Activated naive CD4-positive, alpha-beta T cell treated with anti-CD3 and anti-CD28 coated beads, Interleukin-2, amount 50 U/mL, for 16 hours (primary cell): ENCODE measurements at places on chromosomes 1 and 21.

DNA sequence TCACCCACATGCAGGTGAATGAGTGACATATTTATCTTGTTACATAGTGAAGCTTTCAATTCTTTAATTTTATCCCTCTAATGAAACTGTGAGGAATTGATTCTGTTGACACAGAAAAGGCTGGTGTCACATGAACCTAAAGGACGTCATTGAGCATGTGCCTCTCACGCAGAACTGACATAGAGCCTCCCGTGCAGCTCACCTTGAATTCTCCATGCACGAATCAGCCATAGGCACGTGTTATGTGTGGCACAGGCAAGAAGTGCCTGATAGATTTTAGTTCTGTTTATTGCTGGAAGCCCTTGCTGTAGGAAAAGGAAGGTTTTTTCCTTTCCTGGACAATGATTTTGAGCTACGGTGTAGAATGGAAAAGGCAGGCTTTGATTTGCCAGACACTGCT is 11.3 kb downstream of the ADARB1 start:
- no peak for DNase-seq

GRCh38 chr1:40648928-40649591 is 16.4 kb downstream of the RIMS3 start:
- DNase-seq: no peak

GRCh38 chr1:171480035-171480434 is 5.3 kb upstream of the PRRC2C start:
- DNase-seq: no peak

DNA sequence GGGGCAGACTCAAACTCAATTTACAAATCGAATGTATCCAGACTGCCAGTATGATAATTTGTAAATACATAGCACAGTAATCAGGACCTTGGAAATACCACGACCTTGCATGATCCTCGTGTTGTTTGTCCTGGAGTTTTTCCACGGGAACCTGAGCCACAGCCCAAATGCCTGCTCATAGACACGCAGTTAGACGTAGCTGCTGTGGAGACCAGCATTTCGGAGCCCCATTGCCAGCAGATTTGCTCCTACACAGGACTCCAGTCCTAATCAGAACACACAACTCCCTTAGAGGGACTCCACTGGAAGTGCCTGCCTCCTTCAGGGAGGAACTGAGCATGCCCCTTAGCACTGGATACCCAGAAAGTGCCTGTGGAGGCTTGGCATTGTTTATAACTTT is 163.2 kb downstream of the GALNT2 start:
- DNase-seq: no peak

DNA sequence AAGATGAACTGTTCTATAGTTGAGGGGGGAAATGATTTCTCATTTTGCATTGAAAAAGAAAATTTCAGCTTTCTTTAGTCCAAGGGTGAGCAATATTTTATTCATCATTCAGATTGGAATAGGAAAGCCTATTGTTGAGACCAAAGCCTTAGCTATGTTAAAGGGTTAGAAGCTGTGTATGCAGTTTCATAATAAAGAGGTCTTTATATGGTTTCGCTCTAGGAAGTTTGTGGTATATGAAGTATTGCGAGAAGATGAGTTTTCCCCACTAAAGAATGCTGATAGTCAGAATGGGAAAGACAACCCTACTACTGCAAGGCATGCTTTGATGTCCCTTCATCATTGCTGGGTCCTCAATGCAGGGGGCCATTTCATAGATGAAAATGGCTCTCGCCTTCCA is 28.6 kb downstream of the UAP1 start:
- DNase-seq: no peak

DNA sequence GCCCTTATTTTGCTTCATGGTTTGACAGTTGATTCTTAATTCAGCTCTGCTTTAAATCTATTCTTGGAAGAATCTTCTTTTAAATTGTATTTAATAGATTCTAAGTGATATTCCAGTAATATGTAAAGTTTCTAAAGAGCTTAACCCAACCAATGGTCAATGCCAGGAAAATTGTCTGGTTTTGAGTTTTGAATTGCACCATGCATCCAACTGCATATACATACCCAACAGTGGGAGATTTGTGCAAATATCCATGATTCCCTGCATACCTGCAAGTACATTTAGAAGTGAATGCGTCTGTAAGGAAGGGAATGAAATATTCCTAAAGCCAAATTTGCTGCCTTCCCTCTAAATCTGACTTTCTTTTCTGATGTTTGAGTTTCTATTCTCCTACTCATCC is 35.8 kb upstream of the C1orf105 start:
- DNase-seq: no peak

DNA sequence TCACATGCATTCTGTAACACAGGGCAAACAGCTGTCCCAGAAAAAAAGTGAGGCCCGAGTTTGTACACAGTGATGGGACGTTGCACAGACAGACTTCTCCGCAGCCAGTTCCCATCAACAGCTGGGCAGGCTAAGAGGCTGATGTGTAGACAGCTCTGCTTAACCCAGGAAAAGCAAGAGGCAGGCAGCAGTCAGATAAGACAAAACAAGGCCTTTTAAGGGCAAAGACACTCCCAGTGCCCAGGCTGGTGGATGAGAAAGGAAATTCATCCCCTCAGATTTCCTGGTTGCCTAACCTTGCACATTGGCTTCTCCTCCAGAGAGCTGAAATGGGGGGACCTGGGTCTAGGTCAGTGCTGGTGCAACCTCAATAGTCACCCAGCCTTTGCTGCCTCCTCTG is 17.2 kb upstream of the PHLDA3 start:
- DNase-seq: no peak

DNA sequence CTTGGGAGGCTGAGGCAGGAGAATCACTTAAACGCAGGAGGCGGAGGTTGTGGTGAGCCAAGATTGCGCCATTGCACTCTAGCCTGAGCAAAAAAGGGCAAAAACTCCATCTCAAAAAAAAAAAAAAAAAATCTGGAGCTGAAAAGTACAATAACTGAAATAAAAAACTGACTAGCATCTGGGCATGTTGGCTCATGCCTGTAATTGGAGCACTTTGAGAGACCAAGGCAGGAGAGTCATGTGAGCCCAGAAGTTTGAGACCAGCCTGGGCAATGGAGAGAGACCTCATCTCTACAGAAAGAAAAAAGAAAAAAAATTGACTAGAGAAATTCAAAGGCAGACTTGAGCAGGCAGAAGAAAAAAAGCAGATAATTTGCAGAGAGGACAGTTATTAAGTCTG is 18.1 kb downstream of the CLDN19 start:
- DNase-seq: no peak

GRCh38 chr1:196407358-196408051 is 200.7 kb downstream of the KCNT2 start:
- DNase-seq: no peak

- DNase-seq: no peak
These were observed 187.2 kb downstream of the PCP4 start for GRCh38 chr21:40054403-40054802.

- DNase-seq: no peak
These were observed 106.4 kb downstream of the TGFBR3 start for GRCh38 chr1:91779548-91780021.

DNA sequence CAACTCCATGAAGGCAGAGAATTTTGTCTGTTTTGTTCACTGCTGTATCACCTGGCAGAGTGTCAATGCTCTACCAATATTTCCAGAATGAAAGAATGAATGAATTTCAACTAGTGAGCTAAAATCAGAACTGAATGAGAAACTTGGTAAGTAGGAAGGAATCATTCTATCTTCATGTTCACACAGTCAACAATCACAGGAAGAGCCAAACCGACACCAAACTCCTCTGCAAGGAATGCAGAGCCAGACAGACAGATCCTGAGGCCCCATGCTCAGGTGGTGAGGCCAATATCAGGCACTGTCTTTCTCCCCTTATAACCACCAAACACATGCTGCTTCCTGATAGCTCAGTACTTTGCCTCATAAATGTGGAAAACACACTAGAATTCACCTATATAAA is 139.1 kb downstream of the SLC45A1 start:
- no peak for DNase-seq

GRCh38 chr1:62778208-62778607 is 5.7 kb upstream of the ATG4C start:
- DNase-seq: no peak

- DNase-seq: no peak
These were observed 36.5 kb downstream of the PIK3CD start for GRCh38 chr1:9687874-9688582.

DNA sequence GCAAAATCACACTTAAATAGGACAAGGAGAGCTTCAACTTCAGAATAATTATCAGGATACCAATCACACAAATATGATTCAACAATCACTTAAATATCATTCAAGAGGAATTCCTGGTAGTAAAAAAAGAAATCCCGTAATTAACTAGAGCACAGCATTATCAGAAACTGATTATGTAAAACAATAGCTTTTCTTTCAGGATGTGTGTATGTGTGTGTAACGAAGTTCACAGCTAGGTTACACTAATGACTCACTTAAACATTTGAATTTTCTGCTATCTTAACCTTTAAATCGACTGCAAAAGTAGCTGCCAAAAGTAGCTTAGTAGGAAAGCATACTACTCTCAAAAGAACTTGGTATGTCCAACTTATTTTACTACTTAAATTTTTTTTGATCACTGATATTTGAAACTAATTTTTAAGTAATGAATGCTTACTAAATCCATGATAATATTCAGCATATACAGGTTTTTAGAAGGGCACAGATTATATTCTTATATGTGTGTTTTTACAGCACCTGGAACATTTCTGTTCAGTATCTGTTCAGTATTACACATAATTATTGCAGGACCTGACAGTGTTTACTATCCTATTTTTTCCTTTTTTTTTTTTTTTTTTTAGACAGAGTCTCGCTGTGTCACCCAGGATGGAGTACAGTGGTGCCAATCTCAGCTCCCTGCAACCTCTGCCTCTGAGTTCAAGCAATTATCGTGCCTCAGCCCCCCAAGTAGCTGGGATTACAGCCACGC is 4.2 kb downstream of the RERE start:
- no peak for DNase-seq
